Tibial nerve (tissue), 4 donors: ENCODE measurements at places on chromosomes 16 and 17. TPM values are rescaled to one million over a fixed set of nuclear protein-coding genes. Genes with fewer than 3 reads are reported as not detected.
A peak's percentile ranks its signal among the peaks of the same experiment; 100 is the strongest.

DNA sequence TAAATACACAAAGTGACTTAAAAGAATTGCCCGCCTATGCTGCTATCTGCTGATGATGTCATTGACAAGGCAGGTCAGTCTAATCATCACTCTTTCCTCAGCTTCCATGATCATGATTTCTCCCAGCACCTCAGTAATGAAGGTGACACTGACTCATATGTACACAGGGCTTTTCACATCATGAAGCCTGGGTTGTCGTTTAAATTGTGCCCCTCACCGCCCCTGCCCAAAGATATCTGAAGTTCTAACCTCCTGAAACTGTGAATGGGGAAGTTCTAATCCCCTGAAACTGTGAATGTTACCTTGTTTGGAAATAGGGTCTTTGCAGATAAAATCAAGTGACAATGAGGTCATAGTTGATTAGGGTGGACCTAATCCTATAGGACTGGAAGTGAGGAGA lies 17.4 kb upstream of the GPRC5C start:
- no peak for DNase-seq
- H3K27ac ChIP-seq: no peak overlapping the region
- no peaks in the 10 kb centered on the region for H3K4me1 ChIP-seq

GRCh38 chr16:57619606-57620334 lies 8.7 kb upstream of the ADGRG1 start:
- H3K27me3 ChIP-seq: no peaks in the 10 kb centered on the region
- H3K4me3 ChIP-seq: no peak overlapping the region
- DNase-seq: peak; percentile 7
- H3K27ac ChIP-seq: peak overlapping the region; percentile 12

GRCh38 chr17:39872751-39873150 lies 4.7 kb downstream of the ZPBP2 start:
- no peak for DNase-seq
- H3K27me3 ChIP-seq: no peaks in the 10 kb centered on the region
- H3K36me3 ChIP-seq: no peaks in the 10 kb centered on the region
- no peak overlapping the region for H3K4me3 ChIP-seq
- H3K27ac ChIP-seq: no peak overlapping the region
- H3K4me1 ChIP-seq: no peaks in the 10 kb centered on the region

GRCh38 chr17:40073454-40074174 lies 10.8 kb downstream of the THRA start:
- H3K4me1 ChIP-seq: peaks cover 81% of the 10 kb centered on the region
- H3K4me3 ChIP-seq: no peak overlapping the region
- H3K27me3 ChIP-seq: no peaks in the 10 kb centered on the region
- H3K27ac ChIP-seq: peak overlapping the region; percentile 98
- DNase-seq: no peak

DNA sequence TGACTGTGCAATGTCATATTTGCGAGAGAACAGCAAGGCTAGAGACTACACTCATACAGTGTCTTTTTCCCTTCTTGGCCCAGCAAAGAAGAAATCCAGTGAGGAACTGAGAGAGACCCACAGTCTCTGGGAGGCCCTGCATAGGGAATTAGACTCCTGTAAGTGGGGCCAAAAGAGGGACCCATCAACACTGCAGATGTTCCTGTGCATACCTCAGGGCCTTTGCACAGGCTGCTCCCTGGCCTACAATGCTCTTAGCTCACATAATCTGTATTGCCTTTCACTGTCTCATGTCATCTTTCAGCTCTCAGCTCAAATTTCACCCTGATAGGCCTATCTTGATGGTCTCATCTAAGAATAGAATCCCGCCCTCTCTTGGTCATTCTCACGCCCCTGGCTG lies 9.2 kb downstream of the SYCE1L start:
- peaks cover 13% of the 10 kb centered on the region for H3K27me3 ChIP-seq
- H3K27ac ChIP-seq: no peak overlapping the region
- no peaks in the 10 kb centered on the region for H3K4me1 ChIP-seq
- H3K4me3 ChIP-seq: no peak overlapping the region

- peaks cover 49% of the 10 kb centered on the region for H3K36me3 ChIP-seq
- no peak for DNase-seq
- no peaks in the 10 kb centered on the region for H3K27me3 ChIP-seq
Measured at GRCh38 chr17:1045456-1045855, 48.5 kb downstream of the TIMM22 start.

DNA sequence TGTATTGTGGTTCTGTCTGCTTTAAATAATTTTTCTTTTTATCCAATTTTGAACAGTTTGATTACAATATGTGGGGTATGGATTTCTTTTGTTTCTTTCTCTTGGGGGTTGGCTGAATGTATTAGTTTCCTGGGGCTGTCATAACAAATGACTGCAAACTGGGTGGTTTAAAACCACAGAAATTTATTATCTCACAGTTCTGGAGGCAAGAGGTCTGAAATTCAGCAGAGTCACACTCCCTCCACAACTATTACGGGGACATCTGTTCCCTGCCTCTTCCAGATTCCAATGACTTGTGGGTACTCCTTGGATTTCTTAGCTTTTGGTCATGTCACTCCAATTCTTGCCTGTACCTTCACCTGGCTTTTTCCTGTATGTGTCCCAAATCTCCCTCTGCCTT lies 23.7 kb downstream of the COX11 start:
- DNase-seq: no peak
- H3K4me3 ChIP-seq: no peak overlapping the region
- no peaks in the 10 kb centered on the region for H3K27me3 ChIP-seq
- no peak overlapping the region for H3K27ac ChIP-seq
- no peaks in the 10 kb centered on the region for H3K36me3 ChIP-seq

The PRSS53 gene
- total RNA-seq: 1.3 TPM

The RPUSD1 gene
- 11.7 TPM for total RNA-seq

DNA sequence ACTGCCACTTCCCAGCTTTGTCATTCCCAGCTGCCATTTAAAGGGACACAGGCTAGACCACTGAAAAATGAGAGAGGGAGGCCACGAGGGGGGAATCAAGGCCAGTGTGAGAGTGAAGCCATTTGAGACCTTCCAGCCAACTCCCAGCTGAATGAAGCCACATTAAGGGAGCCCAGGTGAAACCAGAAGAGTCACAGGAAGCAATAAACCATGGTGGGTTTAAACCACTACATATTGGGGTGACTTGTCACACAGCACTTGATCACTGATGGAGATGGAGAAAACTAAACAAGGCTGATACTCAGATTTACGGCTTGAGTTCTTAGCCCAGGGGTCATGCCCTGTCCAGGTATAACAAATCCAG lies 2.8 kb upstream of the NUBP1 start:
- no peak overlapping the region for H3K27ac ChIP-seq
- no peak for DNase-seq
- H3K4me1 ChIP-seq: peaks cover 43% of the 10 kb centered on the region
- no peaks in the 10 kb centered on the region for H3K36me3 ChIP-seq
- H3K27me3 ChIP-seq: no peaks in the 10 kb centered on the region
